ENCODE measurements at places on chromosomes 16 and 17. TPM values are rescaled to one million over a fixed set of nuclear protein-coding genes. Genes with fewer than 3 reads are reported as not detected.

The CPHXL2 gene
- total RNA-seq = not detected

The SCGB1C2 gene
- total RNA-seq = not detected

The CDK10 gene
- total RNA-seq = 74.2 TPM

The KRTAP9-2 gene
- total RNA-seq = not detected

The GAS2L2 gene
- not detected for total RNA-seq

The KRTAP9-7 gene
- not detected for total RNA-seq

The NME1 gene
- 19.4 TPM for total RNA-seq

The SCNN1B gene
- total RNA-seq = 142 TPM

The TRPV2 gene
- total RNA-seq = 3.7 TPM

The PIGW gene
- total RNA-seq = 4.4 TPM

The HAGH gene
- total RNA-seq = 403 TPM

The TMED6 gene
- 5.7 TPM for total RNA-seq

DNA sequence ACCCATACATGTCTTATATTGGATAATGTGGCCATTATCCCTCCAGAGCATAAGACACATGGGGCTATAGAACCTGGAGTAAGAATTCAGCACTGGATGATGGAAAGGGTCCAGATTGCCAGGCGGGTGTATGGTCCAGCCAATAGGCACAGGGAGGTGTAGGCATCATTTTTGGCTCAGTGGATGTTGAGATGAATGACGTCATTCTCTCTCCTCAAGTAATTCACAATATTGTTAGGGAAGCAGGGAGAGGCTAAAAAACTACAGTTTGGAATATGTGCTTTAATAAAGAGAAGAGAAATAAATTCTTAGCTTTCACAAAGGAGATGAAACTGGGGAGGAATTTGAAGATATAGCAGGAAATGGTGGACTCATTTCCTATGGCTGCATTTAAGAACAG is 461.1 kb upstream of the GOT2 start:
- no peak for DNase-seq

- no peak for DNase-seq
Measured at GRCh38 chr17:80414508-80414802, 512 bp upstream of the ENDOV start.

GRCh38 chr17:75877752-75878173 is 618 bp downstream of the TRIM47 start:
- peak; percentile 88 for DNase-seq

- no peak for DNase-seq
Measured at GRCh38 chr16:82965808-82966207, 339.0 kb downstream of the CDH13 start.

GRCh38 chr17:8673612-8674011 is 43.1 kb upstream of the MYH10 start:
- no peak for DNase-seq

DNA sequence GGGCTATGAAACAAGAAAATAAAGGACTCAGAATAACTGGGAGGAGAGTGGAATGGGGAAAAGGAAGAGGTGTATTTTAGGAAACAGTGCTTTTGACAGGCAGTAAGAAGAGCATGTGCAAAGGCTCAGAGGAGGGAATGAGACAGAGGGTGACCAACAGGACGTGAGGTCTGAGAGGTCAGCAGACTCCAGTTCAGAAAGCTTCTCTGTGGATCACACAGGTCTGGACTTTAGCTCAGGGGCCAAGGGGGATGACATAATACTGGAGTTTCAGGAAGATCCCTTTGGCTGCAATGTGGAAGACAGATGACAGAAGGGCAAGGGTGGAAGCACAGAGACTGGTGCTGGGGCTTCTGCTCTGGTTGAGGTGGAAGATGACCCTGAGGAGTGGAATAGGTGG is 489.9 kb upstream of the CDH5 start:
- DNase-seq = no peak

DNA sequence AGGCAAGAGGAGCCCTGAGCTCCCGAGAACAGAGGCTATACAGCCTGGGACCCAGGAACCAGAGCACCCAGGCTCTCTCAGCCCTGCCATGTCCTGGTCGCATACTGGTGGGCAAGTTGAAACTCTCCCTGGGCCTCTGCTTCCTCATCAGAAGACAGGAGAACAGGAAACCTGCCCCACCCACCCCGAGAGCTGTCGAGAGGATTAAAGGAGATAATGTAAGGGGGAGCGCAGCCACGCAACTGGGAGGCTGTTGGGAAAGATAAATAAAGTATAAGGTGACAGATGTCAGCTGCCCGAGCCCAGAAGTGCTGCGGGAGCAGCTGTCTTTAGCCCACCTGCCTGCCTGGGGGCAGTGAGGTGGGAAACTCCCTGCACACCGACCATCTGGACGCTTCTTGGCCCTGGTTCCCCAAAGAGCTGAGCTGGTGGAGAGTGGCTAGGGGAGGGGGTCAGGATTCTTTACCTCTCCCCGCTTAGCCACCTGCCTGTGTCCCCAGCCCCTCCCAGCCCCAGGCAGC is 6.8 kb downstream of the KIF19 start:
- DNase-seq = peak; percentile 50

DNA sequence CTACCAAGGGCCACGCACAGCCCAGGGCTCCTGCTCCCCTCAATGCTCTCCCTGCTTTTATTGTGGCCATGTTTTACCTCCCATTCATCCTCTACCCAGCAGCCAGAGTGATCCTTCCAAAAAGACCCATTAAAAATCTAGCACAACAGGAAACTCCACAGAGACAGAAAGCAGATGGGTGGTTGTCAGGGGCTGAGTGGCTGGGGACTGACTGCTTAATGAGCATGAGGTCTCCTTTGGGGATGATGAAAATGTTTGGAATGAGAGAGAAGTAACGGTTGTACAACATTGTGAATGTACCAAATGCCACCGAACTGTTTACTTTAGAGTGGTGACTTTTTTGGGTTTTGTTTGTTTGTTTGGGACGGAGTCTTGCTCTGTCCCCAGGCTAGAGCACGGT is 107.4 kb downstream of the GAS7 start:
- no peak for DNase-seq

DNA sequence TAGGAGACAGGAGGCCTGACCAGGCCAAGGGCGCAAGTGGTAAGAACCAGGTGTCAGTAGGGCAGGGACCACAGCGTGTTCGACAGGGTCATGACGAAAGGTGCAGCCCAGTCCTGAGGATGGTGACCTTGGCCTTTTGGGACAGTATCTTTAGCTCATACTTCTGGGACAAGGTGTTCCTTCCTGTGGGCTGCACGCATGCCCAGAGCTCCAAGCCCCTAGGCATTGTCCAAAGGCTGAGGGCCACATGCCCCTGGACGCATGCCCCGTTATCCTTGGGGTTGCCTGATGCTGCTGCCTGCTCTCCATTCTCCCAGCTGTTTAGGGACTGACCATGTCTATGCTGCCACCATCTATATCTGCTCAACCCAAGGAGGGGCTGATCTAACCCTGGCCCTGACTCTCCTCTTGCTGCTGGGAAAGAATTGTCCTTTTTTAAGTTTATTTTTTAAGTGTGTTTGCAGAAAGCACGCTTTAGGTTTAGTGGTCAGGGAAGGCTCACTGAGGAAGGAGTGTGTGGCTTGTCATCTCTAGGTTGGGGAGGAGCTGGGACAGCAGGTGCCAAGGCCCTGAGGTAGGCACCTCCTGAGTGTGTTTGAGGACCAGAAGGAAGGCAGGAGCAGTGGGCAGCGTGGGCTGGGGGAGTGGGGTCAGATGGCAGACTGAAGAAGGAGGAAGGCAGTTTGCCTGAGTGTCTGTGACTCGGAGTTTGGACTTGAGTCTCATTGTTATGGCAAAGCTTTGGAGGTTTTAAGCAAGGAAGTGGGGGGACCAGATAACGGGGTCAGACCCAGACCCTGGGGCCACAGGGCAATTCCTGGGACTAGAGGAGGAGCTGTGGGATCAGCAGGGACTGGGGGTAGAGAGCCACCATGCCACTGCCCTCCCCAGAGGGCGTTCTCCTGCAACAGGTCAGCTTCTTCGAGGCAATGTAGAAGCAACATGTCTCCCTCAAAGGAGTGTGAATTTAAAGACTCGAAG is 15.1 kb upstream of the CBX4 start:
- DNase-seq = no peak

DNA sequence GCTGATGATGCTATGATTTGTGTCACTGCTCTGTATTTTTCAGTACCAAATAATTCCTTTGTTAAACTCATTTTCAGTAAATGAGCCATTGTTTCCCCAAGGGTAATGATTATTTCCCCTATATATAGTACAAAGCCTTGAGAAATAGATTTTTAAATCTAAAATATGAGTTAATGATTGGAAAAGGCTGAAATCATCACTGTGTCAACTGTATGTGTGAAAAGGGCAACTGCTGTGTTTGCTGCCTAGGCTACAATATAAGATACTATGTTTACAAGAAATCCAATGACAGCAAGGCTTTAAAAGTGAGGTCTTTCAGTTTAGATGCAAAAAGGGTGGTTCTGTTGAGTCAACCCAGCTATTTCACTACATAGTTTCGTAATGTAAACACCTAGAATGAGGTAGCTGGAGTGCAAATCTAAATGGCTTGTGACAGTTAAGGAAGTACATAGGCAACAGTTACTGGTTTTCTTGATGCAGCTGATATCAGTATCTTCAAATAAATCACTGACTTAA is 15.3 kb downstream of the NLK start:
- no peak for DNase-seq

DNA sequence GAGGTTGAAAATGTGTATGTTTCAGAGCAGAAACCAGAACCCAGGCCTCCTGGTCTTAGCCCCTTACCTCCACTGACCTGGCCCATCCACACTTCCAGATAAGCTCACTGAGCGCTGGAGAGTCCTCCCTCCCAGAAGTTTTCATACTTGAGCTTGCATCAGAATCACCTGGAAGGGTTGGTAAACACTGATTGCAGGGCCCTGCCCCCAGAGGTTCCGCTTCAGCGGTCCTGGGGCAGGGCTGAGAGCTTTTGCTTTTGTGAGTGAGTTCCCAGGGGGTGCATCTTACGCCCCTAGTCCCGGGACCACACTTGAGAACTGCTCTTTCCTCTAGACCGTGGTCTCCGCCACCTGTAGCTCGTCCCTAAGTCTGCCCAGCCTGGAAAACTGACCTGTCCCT is 20.6 kb downstream of the TTYH2 start:
- DNase-seq = no peak

DNA sequence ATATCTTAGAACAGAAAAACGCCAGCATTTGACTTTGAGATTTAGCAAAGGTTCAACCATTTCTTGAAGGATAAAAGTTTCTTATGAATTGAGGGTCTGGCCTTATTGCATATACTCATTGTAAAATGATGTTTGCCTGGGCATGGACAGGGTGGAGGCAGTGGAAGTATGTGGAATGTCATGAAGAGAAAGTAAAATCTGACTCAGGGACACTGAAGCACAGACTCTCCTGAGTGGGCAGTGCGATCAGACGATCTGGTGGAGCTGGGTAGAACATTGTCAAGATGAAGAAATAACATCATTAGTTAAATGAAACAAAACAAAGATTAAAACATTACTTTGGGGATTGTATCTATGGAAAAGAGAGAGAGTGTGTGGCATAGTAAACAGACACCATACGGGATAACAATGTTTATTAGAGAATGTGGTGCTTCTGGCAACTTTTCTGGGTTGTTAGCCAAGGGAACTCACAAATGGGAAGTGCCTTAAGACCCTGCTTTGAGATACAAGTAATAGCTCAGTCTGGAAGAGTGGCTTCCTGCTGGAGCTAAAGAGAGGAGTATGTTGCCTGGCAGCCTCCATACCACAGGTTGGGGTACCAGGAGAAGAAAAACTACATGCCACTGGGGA is 4.4 kb downstream of the MAP3K3 start:
- DNase-seq = no peak

DNA sequence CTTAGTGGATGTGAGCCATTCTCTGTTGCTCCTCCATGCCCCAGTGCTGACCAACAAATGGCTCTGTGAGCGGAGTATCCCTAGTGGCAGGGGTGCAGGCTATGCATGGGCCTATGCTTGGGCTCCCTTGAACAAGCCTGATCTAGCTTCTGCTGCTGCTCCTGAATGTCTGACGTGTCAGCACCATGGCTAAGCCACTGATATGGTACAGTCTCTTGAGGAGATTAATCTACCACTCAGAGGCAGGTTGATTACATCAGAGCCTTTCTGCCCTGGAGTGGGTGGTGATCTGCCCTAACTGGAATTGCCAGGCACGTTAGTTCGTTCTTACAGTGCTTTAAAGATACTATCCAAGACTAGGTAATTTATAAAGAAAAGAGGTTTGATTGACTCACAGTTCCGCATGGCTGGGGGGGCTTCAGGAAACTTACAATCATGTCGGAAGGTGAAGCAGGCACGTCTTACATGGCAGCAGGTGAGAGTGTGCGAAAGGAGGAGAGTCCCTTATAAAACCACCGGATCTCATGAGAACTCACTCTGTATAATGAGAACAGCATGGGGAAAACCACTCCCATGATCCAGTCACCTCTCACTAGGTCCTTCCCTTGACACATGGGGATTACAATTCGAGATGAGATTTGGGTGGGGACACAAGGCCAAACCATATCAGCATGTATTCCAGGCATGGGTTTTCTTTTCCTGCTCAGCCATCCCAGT is 41.5 kb upstream of the B4GALNT2 start:
- no peak for DNase-seq

DNA sequence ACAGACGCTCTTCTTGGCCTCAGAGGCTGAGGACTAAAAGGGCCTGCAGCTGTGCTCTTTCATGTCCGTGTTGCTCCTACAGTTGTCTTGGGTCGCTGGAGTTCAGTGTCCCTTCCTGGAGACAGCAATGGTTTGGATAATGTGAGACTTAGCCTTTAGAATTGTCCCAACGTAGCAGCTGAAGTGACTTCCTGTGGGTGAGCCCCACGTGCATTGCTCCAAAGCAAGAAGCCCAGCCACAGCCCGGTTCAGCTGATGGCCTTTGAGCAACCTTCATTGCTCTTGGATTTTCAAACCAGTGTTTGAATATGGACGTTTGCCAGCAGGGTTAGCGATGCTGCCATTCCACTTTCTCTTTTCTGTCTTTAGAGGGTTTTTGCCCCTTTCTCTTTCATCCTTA is 19.7 kb downstream of the TMEM11 start:
- DNase-seq = no peak

DNA sequence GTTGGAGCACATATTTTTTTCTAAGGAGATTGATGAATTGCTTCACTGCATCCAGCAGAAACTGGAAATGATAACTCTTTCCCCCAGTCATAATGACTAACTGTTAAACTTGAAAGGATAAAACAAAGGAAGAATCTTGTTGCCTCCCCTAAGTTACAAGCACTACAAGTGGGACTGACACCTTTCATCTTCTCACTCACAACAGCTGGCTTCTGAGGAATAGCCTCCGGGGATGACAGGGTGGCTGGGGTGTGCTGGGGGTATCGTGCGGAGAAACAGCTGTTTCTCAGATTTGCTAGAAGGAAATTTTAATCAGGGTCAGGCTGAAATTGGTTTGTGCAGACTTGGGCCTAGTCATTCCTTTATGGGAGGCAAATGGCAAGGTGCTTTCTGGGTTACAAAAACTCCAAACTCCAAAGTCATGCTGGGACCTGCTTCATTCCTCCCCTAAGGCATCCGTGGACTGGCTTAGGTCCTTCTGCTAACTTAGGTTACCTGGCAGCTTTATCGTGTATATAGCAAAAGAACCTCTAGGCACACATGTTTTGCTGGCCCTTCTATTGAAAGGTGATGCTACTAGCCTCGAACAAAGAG is 557.2 kb downstream of the TOX3 start:
- DNase-seq = no peak

GRCh38 chr16:30805056-30805369 is 18.0 kb upstream of the ZNF629 start:
- no peak for DNase-seq

- DNase-seq = peak; percentile 52
Measured at GRCh38 chr17:6110592-6110991, 40.4 kb downstream of the WSCD1 start.

GRCh38 chr17:69012895-69013805 is 47.6 kb downstream of the ABCA9 start:
- DNase-seq = no peak
